ENCODE measurements at places on chromosomes 5 and 9. TPM values are rescaled to one million over a fixed set of nuclear protein-coding genes. Genes with fewer than 3 reads are reported as not detected.

Gene CKS2
- total RNA-seq: 5.4 TPM

Gene RANBP3L
- 4.5 TPM for total RNA-seq

Gene MACIR
- total RNA-seq: 3.8 TPM

Gene TMC1
- 2.9 TPM for total RNA-seq

Gene PPP6C
- total RNA-seq: 47.0 TPM

- H3K4me1 ChIP-seq: no peaks in the 10 kb centered on the region
- no peaks in the 10 kb centered on the region for H3K36me3 ChIP-seq
- no peak overlapping the region for H3K27ac ChIP-seq
- no peak for DNase-seq
Observed at GRCh38 chr5:181151146-181151545, 3.8 kb downstream of the OR2V2 start.

GRCh38 chr5:96885518-96886338 lies 9.4 kb downstream of the ERAP2 start:
- no peaks in the 10 kb centered on the region for H3K4me1 ChIP-seq
- H3K36me3 ChIP-seq: no peaks in the 10 kb centered on the region
- no peak overlapping the region for H3K27ac ChIP-seq
- no peaks in the 10 kb centered on the region for H3K27me3 ChIP-seq
- DNase-seq: no peak

DNA sequence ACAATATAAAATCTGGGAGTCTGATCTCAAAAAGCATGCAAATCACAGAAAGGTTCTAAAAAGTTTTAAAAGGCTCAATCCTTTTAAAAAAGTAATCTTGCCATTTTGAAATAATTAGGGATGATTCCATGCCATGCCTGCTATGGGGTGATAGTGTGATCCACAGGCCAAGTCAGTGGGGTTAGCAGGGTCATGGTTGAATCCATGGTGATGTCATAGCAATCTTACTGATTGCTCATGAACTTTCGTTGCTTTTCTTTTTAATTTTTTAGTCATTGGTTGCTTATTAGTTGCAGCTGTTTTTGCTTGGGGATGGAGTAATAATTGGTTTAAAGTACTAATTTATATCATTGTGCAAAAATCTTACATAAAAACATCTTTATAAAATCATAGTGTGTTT lies 485.0 kb downstream of the ENC1 start:
- H3K36me3 ChIP-seq: no peaks in the 10 kb centered on the region
- H3K4me3 ChIP-seq: no peak overlapping the region
- H3K4me1 ChIP-seq: no peaks in the 10 kb centered on the region
- H3K27ac ChIP-seq: no peak overlapping the region
- no peaks in the 10 kb centered on the region for H3K27me3 ChIP-seq

GRCh38 chr9:130088051-130088450 lies 34.3 kb downstream of the GPR107 start:
- H3K27me3 ChIP-seq: no peaks in the 10 kb centered on the region
- H3K27ac ChIP-seq: no peak overlapping the region
- H3K4me3 ChIP-seq: no peak overlapping the region
- no peaks in the 10 kb centered on the region for H3K4me1 ChIP-seq
- H3K36me3 ChIP-seq: no peaks in the 10 kb centered on the region

DNA sequence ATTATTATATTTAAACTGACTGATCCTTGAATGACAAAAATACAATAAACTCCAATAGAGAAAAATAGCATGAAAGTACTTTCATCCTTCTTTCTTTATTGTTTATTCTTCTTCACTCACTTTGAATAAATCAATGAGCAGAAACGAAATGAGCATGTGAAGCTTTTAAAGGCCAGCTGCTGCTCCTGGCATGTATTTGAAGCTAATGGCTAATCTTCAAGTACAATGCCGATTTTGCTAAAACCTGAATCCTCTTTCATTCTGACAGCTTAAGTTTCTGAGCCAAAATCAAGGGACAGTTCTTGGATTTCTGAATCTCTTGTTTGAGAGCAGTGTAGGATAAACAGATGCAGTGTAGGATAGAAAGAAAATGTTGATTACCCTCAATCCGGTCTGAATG lies 237.3 kb downstream of the CDH10 start:
- no peak overlapping the region for H3K27ac ChIP-seq
- no peaks in the 10 kb centered on the region for H3K36me3 ChIP-seq
- no peaks in the 10 kb centered on the region for H3K27me3 ChIP-seq
- no peaks in the 10 kb centered on the region for H3K4me1 ChIP-seq

- H3K36me3 ChIP-seq: no peaks in the 10 kb centered on the region
- H3K4me3 ChIP-seq: no peak overlapping the region
- H3K27ac ChIP-seq: no peak overlapping the region
- peaks cover 3% of the 10 kb centered on the region for H3K4me1 ChIP-seq
- no peaks in the 10 kb centered on the region for H3K27me3 ChIP-seq
Observed at GRCh38 chr9:85212887-85213286, 528.9 kb downstream of the AGTPBP1 start.

GRCh38 chr9:128124873-128125579 lies 2.5 kb downstream of the PTGES2 start:
- H3K4me1 ChIP-seq: no peaks in the 10 kb centered on the region
- H3K27ac ChIP-seq: no peak overlapping the region
- no peaks in the 10 kb centered on the region for H3K27me3 ChIP-seq
- no peak overlapping the region for H3K4me3 ChIP-seq
- H3K36me3 ChIP-seq: no peaks in the 10 kb centered on the region

GRCh38 chr9:89304834-89305188 lies 6.2 kb upstream of the CKS2 start:
- no peak overlapping the region for H3K4me3 ChIP-seq
- DNase-seq: no peak
- no peak overlapping the region for H3K27ac ChIP-seq
- H3K27me3 ChIP-seq: no peaks in the 10 kb centered on the region
